ENCODE measurements at places on chromosomes 11 and 22.

GRCh38 chr11:86255896-86256295, 11.3 kb downstream of the EED start:
- DNase-seq, result no peak

GRCh38 chr11:64835616-64836447, 8.6 kb downstream of the CDC42BPG start:
- DNase-seq, result no peak

DNA sequence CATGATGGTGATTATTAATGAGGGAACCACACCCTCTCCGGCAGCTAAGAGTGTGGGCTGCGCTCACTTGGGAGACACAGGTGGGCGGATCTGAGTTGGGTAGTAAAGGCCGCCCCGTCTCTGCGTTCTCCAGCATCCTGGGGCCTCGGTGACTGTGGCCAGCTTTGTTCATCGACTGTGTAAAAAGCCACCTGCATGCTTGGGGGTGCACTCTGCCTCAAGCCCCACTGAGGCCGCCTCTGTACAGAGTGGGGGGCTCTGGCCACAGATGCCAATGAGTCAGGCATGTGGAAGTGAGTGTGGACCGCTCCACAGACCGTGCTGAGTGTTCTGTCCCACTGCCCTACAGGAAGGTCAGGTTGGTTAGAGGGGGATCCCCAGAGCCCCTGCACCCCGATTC, 192.7 kb downstream of the SHANK2 start:
- no peak for DNase-seq

DNA sequence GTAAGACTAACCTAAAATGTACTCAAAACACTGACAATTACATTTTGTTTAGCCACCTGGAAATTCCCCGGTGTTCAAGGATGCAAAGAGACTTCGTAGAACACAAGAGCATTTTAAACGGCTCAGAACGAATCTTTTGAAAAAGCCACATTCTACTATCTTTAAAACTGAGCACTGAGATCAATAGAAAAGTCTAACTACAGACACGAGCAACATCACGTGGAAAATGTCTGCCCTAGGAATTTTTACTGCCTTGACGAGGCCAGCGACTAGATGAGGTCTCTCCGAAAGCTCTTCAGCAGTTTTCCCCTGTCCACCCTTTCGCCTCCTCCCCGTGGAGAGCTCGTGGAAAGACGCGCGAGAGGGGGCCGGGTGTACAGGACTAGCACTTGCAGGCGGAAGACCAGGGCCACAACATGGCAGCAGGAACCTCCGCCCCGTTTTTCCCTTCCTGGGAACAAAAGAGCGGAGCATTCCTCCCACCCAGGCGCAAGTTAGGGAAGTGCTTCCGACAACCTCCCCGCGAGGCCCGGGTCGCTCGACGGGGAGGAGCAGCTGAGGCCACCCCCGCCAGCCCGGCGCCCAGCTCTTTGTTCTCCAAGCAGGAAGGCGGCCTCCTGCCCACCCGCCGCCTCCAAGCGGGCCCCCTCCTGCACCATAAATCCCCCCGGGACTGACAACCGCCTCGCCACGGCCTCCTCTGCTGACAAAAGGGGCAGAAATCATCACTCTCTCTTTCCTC, 1.1 kb downstream of the EIF4G2 start:
- peak; percentile 45 for DNase-seq

- DNase-seq, result no peak
Measured at GRCh38 chr11:1049431-1049891, 12.9 kb upstream of the MUC6 start.

- no peak for DNase-seq
Measured at GRCh38 chr11:61080986-61081590, 21.2 kb upstream of the CD5 start.

GRCh38 chr11:2769409-2770095, 69.8 kb upstream of the KCNQ1OT1 start:
- DNase-seq, result no peak

DNA sequence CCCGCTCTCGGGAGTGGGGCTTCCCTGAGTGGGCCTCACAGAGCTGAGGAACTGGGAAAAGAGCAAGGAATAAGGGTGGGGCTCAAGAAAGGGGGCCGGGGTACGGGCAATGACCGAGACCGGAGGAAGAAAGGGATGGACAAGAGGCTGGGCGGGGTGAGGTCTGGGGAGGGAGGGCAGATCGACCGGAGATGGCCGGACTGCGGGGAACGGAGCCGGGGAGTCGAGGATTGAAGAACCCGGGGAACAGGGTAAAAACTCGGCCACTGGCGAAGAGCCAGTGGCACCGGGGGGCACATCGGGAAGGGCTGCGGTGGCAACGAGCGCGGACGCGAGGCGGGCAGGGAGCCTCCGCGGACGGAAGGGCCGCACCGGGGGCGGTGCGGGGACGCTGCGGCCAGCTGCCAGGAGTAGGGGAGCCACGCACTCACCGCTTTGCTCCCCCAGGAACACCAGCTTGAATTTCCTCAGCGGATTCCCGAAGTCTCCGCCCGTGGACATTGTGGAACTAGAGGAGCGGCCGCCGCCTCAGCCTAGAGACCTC, 667 bp downstream of the RAB6A start:
- DNase-seq, result no peak
